ENCODE measurements at places on chromosomes 5 and 9.

GRCh38 chr5:171427318-171428167 is 8.1 kb downstream of the FGF18 start:
- DNase-seq, result no peak

DNA sequence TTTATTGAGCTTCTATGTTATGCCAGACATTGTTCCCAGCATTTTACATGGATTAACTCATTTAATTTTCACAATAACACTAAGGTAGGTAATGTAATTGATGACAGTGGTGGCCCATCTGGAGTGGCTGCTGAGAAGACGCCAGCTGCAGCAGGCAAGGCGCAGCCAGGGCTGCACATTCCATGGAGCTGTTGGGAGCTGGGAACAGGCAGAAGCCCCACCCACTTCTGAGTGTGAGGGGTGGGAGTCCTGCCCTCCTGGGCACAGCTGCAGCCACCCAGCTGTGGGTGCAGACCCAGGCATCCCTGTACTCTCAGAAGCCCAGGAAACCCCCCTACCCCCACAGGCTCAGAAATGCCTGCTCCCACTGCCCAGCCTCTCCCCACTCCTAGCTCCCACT is 183.3 kb downstream of the DEPDC1B start:
- no peak for DNase-seq

DNA sequence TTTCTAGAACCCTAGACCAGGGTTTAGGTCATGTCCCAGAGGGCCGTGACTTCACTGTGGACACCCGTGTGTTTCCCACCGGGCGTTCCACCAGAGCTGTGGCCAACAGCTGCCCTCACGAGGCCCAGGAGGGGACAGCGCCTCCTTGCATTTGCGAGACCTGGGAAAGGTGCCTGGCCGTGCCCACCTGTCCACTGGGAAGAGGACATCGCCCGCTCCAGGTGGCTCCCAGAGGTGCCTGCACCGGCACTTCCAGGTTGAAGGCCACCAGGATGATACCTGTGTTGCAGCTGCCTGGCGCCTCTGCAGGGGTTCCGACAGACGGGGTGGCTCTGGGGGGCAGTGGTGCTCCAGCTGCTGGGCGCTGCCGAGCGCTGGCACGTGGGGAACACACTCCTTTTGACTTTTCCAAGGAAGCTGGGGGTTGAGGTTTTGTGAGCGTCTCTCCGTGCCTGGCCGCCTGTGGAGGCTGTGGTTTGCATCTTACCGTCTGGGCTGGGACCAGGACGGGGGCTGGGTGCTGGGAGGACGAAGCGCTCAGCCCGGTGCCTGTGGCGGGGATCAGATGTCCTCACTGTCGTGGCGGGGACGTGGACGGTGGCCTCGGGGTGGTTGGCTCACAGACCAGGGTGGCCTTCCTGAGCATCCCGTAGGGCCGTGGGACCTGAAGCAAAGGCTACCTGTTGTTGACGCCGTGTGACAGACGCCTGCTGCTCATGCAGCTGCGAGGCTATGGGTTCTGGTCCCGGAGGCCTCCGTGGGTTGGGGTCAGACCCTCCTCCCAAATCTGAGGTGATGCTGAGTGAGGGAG is 19.2 kb downstream of the NKD2 start:
- peak; percentile 4 for DNase-seq

DNA sequence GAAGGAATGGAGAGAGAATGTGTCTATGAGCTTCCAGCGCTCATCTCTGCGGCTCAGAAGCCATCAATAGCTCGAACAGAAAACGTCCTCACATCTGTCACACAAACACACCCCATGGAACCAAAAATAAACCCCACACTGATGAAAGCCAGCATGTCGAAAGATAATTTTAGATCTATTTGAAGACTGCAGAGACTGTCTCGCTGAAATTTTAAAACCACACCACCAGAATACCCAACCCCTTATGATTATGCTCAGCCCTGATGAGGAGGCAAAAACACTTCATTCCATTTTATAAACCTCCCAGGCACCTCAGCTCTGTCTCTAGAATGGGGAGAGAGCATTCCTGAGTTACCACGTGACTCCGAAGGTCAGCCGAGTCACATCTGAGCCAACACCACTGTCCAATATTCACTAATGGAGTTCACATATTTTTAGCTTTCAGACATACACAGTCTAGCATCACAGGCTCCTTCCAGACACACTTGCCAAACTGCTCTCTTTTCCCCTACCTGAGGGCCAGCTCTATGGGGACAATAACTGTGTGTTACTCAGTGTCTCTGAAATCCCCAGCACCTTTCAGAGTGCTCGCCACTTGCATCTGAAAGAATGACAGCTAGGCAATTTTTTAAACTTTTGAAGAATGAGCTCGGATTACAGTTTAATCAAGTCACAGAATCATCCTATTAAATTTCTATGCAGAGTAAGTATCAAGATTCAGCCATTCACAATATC is 63.2 kb downstream of the SERINC5 start:
- peak; percentile 27 for DNase-seq

GRCh38 chr5:127924606-127925005 is 159.0 kb upstream of the SLC12A2 start:
- no peak for DNase-seq

- no peak for DNase-seq
Observed at GRCh38 chr9:117465706-117466105, 50.8 kb upstream of the ASTN2 start.

- no peak for DNase-seq
Observed at GRCh38 chr5:160743027-160743426, 109.0 kb downstream of the ATP10B start.

- no peak for DNase-seq
Observed at GRCh38 chr5:97046270-97046982, 96.0 kb downstream of the LIX1 start.

- DNase-seq, result no peak
Observed at GRCh38 chr5:50299896-50300295, 141.2 kb downstream of the EMB start.

- peak; percentile 67 for DNase-seq
Observed at GRCh38 chr9:98192503-98193335, at the start of gene CORO2A. Gene CORO2A (minus strand): TSS chr9:98192637. CDS start chr9:98157660, 34,977 bp downstream.

- no peak for DNase-seq
Observed at GRCh38 chr5:51347704-51348103, 35.5 kb upstream of the ISL1 start.

DNA sequence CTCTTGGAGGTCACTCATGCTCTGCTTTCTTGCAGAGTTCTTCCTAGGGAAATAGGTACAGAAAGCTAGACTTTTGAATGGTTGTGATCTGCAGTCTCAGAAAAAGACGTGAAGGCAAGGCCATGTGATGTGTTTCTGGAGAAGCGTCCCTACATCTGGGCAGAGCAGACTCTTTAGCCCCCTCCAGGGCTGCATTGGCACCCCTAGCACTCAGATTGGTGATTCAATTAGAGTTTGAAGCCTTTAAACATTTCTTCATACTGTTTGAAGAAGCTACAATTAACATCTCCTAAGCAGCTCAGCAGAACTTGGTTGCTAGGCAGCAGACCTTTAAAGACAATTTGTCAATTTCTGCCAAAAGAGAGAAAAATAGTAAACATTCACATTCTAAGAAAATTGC is 21.6 kb downstream of the JADE2 start:
- DNase-seq, result no peak

- no peak for DNase-seq
Observed at GRCh38 chr5:5666369-5666768, 243.9 kb downstream of the ICE1 start.

DNA sequence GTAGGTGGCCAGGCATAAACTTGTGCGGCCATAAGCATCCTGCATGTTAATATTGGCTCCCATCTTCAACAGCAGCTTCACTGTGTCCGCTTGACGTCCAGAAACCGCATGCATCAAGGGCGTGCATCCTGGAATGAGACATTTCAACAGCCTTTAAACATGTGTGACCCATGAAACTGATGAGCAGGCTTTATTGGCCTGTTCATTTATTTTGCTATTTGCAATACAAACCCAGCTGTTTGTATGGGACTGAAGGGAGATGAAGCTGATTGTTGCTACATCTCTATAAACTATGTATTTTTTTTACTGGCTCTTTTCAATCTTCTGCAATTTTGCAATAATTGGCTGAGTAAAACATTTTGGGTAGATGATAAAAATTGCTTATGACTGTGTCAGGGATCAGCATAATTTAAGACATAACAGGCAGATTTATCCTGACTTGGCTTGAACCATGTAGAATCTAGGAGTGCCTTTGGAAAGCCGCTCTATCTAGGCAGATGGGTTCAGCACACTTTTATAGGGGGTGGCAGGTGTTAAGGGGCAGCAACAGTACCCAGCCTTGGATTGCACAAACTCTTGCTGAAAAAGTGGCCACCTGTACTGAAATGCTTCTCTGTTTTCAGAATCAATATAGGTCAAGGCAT is 56.9 kb downstream of the ANKRD55 start:
- DNase-seq, result no peak

GRCh38 chr5:16500024-16500423 is 34.4 kb upstream of the ZNF622 start:
- DNase-seq, result no peak

DNA sequence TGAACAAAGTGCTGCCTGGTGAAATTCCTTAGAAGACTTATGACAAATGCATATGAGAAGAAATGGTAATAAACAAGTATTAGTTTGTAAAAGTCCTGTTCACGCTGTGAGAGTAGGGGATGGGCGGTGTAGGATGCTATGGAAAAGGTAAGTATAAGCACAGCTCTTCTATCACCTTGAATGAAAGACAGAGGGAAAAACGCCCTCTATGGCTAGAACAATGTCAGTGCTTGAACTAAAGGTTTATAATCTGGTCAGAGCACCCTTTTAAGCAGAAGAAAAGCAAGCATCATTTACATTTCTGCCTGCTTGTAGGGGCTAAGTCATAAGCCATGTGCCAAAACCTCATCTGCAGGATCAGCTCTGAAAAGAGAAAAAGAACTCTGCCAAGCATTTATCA is 115.2 kb downstream of the LHFPL2 start:
- DNase-seq, result no peak

DNA sequence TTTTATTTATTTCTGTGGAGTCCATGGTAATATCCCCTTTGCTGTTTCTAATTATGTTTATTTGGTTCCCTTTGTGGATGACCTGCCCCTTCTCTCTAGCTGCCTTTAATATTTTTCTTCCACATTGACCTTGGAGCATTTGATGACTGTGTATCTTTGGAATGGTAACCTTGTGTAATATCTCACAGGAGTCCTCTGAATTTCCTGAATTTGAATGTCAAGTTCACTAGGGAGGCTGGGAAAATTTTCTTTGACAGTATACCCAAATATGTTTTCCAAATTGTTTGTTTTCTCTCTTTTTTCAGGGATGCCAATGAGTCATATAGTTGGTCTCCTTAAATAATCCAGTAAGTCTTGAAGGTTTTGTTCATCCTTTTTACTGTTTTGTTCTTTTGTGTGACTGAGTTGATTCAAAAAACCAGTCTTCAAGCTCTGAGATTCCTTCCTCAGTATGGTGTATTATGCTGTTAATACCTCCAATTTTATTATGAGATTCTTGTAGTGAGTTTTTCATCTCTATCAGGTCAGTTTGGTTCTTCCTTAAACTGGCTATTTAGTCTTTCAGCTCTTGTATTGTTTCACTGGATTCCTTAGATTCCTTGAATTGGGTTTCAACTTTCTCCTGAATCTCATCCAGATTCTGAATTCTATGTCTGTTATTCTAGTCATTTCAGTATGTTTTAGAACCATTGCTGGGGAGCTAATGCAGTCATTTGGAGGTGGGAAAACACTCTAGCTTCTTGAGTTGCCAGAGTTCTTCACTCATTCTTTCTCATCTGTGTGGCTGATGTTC is 349.0 kb upstream of the TARS1 start:
- no peak for DNase-seq

- no peak for DNase-seq
Observed at GRCh38 chr9:137138722-137139467, at the start of gene GRIN1. Gene GRIN1 (plus strand): TSS chr9:137139154. CDS start chr9:137139487, 333 bp downstream.

- DNase-seq, result no peak
Observed at GRCh38 chr5:113375480-113376060, 59.2 kb downstream of the TSSK1B start.

GRCh38 chr5:89703817-89704216 is 705.7 kb downstream of the CETN3 start:
- DNase-seq, result no peak

DNA sequence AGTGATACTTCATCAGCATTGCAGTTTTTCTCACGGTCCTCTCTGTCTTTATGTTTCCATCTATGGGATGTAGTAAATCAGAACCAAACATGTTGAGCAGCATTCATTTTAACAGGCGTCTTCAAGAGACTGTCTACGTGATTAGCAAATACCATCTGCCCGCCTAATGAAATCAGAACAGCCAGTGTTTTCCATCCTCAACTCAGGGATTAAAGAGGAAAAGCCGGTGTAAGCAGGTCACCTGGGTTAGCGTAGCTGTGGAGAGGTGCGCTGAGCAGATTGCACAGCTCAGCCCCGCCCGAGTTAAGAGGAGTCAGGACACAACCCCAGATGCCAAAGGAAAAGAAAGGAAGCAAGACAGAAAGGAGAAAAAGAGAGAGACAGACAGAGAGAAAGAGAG is 54.3 kb upstream of the ANKRD33B start:
- no peak for DNase-seq

- DNase-seq, result peak; percentile 12
Observed at GRCh38 chr5:178330791-178331404, 98.3 kb upstream of the PHYKPL start.

- no peak for DNase-seq
Observed at GRCh38 chr5:109143031-109143430, 266.7 kb downstream of the PJA2 start.

DNA sequence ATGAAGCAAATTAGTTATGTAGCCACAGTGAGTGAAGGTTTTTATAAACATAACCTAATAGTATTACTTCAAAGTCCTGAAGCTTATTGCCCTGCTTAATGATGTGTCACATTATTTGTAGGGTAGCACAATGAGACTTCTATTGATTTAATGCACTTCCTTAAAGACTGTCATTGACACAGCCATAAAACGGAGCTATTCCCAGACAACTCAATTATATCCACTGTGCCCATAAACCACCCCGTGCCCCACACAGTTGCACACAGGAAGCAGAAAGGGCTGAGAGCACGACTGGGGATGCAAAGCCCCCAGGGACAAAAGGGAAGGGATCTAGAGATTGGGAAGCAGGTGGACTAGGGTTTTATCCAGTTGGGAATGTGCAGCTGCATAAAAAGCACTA is 37.0 kb downstream of the TRIM32 start:
- no peak for DNase-seq

DNA sequence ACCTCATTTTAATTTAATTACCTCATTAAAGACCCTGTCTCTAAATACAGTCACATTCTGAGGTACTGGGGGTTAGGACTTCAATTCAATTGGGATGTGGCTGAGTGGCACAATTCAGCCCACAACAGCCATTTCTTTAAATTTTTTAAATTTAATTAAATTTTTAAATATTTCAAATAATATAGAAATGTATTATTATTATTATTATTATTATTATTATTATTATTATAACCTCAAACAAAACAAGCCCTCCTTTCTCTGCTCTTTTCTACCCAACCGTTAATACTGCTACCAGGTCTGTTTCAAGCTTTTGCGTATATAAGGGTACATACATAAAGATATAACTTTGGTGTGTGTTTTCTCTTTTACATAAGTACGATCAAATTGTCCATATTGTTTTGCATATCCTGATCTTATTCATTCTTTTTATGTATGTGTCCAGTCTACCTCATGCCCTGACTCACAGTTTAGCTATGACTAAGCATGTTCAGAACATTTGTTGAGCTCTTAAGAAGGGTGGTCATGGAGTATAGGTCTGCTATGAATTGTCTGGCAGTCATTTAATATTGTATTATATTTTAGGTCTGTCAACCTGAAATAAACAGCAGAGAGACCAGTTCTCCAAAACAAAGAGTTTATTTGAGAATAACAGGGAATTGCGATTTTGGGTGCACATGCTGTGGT is 16.1 kb upstream of the RAB14 start:
- no peak for DNase-seq
